ENCODE measurements at places on chromosomes 11 and 22.

DNA sequence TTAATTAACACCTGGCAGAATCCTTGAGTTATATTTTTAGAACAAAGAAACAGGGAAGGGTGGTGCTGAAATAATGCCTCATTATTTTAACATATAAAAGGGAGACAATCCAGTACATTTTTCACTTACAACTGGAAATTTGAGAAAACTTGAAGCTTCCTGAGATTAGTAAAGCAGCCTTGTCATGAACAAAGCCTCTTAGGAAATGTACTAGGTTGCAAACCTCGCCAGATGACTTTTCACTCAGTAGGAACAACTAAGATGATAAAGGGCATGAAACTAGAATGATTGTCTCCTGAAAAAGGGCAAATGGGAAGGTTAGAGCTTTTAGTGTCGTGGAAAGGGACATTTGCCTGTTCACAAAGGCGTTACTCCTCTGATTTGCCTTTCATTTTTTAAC is 289.6 kb downstream of the ETS1 start:
- no peak for DNase-seq

DNA sequence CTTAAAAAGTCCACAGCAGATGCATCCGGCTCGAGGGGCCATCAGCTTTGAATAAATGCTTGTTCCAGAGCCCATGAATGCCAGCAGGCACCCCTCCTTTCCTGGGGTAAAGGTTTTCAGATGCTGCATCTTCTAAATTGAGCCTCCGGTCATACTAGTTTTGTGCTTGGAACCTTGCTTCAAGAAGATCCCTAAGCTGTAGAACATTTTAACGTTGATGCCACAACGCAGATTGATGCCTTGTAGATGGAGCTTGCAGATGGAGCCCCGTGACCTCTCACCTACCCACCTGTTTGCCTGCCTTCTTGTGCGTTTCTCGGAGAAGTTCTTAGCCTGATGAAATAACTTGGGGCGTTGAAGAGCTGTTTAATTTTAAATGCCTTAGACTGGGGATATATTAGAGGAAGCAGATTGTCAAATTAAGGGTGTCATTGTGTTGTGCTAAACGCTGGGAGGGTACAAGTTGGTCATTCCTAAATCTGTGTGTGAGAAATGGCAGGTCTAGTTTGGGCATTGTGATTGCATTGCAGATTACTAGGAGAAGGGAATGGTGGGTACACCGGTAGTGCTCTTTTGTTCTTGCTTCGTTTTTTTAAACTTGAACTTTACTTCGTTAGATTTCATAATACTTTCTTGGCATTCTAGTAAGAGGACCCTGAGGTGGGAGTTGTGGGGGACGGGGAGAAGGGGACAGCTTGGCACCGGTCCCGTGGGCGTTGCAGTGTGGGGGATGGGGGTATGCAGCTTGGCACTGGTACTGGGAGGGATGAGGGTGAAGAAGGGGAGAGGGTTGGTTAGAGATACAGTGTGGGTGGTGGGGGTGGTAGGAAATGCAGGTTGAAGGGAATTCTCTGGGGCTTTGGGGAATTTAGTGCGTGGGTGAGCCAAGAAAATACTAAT is 1.9 kb downstream of the NEAT1 start:
- no peak for DNase-seq

- no peak for DNase-seq
Measured at GRCh38 chr22:30922151-30922611, 46.4 kb downstream of the MORC2 start.

DNA sequence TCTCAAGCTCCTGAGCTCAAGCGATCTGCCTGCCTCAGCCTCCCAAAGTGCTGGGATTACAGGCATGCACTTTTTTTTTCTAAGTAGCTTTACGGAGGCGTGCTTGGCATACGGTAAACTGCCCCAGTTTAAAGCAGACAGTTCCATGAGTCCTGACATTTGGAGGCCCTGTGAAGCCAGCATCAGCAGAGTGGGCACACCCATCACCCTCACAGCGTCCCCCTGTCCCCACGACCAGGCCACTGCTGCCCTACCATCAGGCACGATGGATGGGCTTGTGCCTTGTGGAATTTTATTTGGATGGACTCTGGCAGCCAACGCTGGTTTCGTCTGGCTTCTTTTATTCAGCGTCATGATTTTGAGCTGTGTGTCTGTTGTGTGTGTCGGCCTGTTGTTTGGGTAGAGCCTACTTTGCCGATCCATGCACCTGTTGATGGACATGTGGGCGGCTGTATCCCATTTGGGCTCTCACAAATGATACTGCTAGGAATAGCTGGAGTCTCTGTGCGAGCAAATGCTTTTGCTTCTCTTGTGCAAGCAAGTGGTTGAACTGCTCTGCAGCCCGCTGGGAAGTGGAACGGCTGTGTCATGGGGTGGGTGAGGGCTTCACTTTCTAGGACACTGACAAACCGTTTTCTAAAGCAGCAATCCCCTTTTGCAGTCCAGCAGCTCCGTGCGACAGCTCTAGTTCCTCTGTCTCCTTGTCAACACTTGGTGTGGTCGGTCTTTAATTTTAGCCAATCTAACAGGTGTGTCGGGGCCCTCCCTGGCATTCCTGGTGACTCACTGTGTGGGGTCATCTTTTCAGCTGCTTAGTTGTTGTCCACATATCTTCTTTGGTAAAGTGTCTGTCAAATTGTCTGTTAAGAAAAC is 23.8 kb downstream of the KCNQ1 start:
- no peak for DNase-seq

DNA sequence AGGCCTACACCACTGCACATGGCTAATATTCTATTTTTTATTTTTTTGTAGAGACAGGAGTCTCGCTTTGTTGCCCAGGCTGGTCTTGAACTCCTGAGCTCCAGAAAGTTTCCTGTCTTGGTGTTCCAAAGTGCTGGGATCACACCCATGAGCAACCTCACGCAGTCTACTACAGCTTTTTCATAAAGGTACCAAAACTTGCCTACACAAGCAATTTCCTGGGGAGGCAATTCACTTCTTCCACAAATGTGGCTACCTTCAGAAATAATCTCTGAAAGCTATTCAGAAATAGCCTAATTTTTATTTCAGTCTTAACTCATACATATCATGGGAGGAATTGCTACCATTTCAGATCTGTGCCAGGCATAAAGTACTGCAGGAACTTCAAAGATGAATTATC is 11.4 kb downstream of the SLC35F2 start:
- no peak for DNase-seq

GRCh38 chr11:94272738-94273313 is 31.6 kb upstream of the IZUMO1R start:
- DNase-seq: no peak

GRCh38 chr11:122089111-122089510 is 26.9 kb downstream of the BLID start:
- DNase-seq: no peak

DNA sequence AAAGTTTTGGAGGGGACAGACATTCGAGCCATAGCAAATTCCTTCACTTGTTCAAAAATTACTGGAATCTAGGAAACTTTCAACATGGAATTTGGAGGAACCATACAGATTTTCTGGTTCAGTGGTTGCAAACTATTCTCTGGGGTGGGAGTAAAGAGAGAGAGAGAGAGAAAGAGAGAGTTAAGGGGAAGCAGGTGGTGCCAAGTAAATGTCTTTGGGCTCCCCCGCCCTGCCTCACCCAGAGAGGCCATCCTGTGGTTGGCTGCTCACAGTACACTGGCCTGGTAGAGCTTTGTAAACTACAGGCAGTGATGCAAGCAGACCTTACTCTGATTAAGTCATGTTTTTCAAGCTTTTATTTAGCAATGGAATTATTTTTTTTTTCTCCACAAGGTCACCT is 82.6 kb downstream of the ADAMTS15 start:
- DNase-seq: no peak

- DNase-seq: no peak
Measured at GRCh38 chr11:65309006-65309405, 5.7 kb upstream of the CDC42EP2 start.

GRCh38 chr11:119206511-119207414 is 624 bp downstream of the CBL start:
- no peak for DNase-seq

DNA sequence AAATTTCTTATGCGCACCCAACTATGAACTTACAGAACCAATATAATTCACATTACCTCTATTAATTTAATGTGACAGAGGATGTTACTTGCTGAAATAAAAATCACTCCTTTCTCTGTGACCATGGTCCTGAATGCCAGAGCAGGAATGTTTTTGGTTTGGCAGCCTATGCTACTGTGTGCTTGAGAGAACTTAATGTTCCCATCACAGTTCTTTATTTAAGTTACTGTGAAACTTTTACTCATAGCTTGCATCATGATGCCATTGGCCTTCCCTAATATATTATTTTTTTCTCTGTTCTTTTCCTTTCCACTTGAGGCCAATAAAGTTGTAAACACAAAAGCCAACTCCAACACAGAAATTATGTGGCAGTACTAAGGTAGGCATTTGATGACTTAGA is 142.2 kb downstream of the FAM76B start:
- DNase-seq: no peak

GRCh38 chr22:41589391-41590241 is at the start of gene PMM1:
Gene PMM1, minus strand, starts transcription at chr22:41589840. Its CDS starts 35 bp downstream, at chr22:41589805.
- peak; percentile 98 for DNase-seq

GRCh38 chr11:118126082-118126838 is 26.4 kb downstream of the SCN4B start:
- no peak for DNase-seq

DNA sequence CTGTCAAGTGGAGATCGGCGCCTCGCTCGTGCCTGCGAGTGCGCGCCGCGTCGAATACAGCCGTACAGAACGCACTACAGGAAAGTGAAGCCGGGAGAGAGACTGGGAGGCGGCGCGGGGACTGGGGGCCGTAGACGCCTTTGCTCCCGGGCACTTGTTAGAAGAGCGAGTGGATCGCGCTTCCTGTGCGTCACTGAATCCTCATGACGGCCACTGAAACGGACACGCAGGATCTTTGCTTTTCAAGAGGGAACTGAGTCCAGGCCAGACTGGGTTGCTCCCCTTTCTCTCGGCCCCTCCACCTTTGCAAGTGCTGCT is 314 bp downstream of the RIC8A start:
- DNase-seq: peak; percentile 37

DNA sequence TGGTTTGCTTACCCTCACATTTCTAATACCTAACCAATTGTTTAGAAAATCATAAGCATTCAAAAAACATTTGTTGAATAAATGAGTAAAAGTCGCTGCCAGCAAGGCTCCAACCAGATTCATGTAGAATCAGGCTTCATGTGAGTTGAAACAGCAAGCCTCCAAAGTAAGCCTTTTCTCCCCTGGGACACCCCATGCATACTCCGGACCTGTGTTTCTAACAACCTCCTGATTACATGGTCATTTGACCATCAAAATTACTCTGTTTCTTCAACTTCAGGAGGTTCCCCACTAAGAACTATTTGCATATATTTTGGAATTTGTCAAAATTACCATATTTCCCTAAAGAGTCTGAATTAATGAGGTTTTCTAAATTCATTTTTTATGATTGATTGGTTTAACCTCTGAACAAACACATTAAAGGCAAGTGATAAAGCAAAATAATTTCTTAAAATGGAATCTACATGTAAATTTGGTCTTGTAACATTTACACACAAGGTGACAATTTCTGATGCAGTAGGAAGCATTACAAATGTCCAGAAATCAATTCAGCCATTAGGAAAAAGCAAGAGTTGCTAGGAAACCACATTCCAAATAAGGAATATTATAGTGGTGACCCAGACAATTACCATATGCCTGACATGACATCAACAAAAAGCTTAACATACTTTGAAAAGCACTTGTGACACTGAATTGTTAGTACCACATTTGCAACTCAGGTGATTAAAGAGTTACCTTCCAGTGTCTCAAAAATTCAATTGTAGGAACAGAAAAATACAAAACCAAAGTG is 252.6 kb downstream of the GUCY1A2 start:
- no peak for DNase-seq

DNA sequence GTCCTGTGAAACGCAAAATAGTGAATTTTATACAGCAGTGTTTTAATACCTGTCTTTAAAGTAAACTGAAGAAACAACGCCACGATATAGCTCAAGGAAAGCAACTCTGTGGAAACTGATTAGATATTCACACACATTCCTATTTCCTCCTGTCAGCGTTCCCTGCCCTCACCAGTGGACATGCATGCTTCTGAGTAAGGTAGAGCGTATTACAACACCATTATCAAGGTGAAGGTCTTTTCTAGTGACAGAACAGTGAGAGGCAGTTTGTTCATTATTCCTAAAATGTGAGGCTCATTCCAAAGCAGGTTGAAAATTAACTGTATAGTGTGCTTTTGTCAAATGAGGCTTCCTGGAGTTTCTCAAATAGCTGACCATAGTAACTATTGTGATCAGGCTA is 153.1 kb downstream of the DDX10 start:
- DNase-seq: no peak

- no peak for DNase-seq
Measured at GRCh38 chr11:83054001-83054400, 17.7 kb downstream of the RAB30 start.

DNA sequence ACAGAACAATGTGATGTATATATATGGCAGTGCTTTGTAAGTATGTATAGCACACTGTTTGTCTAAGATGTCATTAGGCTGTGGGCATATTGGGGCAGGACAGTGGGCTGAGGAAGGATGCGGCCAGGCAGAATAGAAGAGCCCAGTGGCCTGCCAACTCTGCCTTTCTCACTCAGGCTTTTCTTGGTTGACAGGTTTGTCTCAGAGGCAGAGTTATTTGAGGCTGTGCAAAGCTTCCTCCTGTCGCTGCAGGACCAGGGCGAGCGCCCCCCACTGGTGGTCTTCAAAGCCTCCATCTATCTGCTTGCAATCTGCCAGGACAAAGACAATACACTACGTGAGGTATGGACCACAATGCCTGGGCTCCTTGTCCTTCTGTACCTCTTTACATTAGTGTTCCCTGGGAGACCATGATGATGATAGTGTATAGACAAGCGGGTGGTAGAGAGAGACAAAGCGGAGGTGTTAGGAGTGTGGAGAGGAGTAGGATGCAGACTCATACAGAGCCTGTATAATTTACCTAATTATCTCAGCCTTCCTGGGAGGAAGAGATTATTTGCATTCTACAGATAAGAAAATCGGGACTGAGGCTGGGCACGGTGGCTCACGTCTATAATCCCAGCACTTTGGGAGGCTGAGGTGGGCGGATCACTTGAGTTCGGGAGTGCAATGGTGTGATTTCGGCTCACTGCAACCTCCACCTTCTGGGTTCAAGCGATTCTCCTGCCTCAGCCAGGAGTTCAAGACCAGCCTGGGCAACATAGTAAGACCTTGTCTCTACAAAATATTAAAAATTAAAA is 37.3 kb upstream of the CCDC134 start:
- peak; percentile 72 for DNase-seq

GRCh38 chr11:75642402-75643113 is 26.3 kb downstream of the MAP6 start:
- no peak for DNase-seq

Data from NCI-H2081 (cell line).